ENCODE measurements at places on chromosomes 7 and 10. TPM values are rescaled to one million over a fixed set of nuclear protein-coding genes. Genes with fewer than 3 reads are reported as not detected.

DNA sequence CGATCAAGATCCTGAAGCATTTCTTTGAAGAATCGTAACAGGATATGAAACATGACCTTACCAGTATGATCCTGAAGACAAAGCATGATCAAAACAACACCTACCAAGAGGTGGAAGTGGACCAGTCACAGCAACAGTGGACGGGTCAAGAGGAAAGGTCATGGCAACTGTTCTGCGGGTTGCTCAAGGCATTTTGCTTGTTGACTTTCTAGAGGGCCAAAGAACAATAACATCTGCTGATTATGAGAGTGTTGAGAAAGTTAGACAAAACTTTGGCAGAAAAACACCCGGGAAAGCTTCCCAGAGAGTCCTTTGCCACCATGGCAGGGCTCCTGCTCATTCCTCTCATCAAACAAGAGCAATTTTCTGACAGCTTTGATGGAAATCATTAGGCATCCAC, 65.6 kb upstream of the LRRC18 start:
- no peak for DNase-seq

- DNase-seq, result no peak
Measured at GRCh38 chr7:137951700-137952425, 50.0 kb downstream of the CREB3L2 start.

DNA sequence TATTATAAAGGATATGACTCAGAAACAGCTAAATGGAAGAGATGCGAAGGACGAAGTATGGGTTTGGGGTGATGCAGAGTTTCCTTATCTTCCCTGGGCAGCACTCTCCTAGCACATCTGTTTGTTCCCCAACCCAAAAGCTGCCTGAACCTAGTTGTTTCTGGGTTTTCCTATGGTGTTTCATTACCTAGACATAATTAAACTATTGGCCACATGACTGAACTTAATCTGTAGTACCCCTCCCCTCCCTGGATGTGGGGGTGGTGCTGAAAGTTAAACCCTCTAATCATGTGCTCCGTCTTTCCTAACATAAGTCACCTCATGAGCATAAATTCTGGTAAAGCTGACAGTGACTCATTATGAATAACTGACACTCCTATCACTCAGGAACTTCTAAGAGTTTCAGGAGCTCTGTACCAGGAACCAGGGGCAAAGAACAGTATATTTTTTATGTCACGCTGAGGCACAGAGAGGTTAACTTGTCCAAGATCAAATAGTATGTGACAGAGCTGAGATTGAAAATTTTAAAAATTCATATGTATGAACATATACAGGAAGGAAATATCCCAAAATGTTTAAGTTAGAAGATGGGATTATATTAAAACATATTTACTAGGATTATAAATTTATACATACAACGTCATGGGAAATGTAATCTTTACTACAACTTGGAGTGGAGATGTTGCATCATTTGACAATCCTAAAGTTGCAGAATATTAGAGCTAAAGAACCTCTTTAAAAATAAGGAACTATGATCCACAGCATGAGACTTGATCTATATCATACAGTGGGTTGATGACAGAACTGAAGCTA, 4.8 kb downstream of the STRIP2 start:
- DNase-seq, result no peak

The HMX2 gene
- not detected for total RNA-seq

GRCh38 chr10:124537891-124538290, 76.3 kb downstream of the LHPP start:
- no peak for DNase-seq
